Activated naive CD4-positive, alpha-beta T cell treated with Interleukin-2 at 50 U/mL for 16 hours (primary cell): ENCODE measurements at places on chromosomes 7 and 10.

DNA sequence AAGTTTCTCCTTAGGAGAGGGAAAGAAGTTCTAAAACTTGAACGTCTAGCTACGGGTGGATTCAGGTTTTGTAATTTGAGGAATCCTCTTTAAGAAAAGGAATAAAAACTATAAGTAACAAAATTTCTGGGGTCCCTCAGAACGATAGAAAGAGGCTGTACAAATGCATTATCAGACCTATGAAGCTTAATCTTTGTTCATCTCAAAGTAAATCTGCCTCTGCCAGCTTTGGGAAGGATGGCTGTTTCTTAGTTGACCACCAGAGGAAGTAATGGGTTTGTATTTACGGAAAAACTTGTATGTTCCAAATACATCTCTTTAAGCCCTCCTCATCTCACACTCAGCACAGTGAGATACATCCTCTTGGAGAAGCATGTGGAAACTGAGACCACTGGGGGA lies 864 bp downstream of the PSTK start:
- no peak for DNase-seq

GRCh38 chr10:77699080-77699645 lies 61.6 kb upstream of the KCNMA1 start:
- no peak for DNase-seq

DNA sequence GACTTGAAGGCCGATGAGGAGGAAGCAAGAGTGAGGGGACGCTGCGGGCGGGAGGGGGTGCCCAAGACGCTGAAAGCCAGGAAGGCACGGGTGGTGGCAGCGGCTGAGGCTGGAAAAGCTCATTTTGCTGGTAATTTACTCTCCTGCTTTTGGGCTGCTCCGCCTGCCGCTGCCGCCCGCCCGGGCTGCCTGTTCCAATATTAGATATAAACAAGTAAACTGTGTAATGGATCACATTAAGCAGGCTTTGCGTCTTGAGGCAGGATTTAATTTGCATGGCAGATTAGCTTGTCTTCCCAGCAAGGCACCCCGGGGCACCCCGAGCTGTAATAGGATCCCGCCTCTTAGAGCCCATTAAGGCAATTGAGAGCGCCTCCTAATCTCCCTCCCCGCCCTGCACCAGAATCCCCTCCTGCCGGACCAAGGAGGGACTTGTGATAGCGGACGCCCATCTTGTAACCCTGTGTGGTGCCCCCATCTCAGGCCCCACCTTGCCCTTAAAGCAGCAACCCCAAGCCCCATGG lies 46.1 kb upstream of the SLF2 start:
- DNase-seq = no peak

- no peak for DNase-seq
These were observed 110.7 kb downstream of the PLCE1 start for GRCh38 chr10:94104316-94105000.

DNA sequence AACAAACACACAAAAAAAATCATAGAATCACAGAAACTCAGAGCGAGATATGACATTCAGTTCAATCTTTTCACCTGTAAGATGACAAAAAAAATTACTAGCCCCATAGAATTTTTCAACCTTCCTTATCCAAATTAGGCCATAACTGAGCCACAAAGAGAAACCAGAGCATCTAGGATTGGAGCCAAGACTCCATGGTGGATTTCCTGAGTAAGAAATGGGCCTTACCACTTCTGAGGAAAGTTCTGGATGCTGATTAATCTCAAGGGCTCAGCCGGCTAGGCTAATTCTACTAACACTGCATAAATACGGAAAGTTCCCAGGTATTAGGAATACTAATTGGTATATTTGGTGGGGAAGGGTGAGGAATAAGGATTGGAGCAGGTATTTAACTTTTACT lies 16.8 kb downstream of the LIPM start:
- DNase-seq = no peak

DNA sequence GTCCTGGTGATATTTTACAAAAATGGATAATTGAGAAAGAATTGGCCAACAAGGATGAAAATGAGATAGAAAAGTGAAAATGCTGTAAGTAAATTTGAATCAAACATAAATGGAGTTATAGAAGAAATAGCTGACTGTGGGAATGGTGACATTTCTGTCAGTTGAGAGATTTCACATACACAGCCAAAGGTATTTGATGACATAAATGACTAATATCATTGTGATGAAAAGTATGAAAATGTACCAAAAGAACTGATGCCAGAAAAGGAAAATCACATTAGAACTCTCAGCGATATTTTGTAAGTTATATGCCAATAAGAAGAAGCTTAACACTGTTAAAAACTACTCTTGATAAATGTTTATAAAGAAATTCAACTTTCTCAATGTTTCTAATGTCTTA lies 54.9 kb downstream of the TFPI2 start:
- DNase-seq = no peak

DNA sequence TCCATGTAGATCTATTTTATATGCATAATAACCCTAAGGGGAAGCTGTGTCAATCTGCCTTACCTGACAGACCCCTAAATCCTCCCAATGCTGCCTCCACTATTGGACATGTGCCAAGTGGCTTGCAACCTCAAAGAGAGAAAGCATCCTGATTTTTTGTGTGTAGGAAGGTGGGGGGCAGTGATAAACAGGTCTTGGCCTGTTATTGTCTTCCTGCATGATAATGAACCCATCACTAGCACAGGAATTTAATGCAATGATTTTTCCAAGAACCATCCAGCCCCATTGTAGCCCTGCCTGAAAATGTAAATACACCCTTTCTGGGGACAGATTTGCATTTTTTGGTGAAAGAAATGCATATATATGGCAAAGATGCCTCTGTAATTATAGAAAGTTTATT lies 850.2 kb downstream of the LRMDA start:
- no peak for DNase-seq

DNA sequence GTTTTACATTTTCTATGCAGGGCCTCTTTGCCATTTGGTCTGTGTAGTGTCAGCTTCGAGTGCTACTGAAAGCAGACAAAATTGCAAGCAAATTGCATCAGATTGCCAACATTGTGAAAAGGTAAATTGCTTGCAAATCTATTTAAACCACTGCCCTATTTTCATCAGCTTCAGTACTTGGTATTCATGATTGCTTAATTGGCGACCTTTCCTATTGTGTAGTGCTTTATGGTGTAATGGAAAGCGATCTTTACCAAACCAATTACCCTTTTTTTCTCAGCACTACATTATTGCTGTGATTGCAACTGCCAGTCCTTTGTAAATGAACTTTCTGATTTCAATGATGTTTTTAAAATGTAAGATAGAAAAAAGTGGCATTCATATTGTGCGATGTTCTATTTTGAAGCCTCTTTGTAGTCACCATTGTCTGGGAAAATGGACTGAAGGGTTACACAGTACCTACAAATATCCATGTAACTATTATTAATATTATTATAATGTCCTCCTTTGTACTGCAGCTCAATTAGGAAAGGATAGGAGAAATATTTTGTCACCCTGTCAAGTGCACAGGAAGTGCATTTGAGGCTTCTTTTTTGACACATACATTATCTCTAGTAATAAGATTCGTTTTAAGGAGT lies 177.7 kb upstream of the SP8 start:
- no peak for DNase-seq

- DNase-seq = no peak
These were observed 113.8 kb downstream of the EPDR1 start for GRCh38 chr7:38034062-38034908.

GRCh38 chr10:59578741-59579140 lies 130.9 kb downstream of the SLC16A9 start:
- DNase-seq = no peak

DNA sequence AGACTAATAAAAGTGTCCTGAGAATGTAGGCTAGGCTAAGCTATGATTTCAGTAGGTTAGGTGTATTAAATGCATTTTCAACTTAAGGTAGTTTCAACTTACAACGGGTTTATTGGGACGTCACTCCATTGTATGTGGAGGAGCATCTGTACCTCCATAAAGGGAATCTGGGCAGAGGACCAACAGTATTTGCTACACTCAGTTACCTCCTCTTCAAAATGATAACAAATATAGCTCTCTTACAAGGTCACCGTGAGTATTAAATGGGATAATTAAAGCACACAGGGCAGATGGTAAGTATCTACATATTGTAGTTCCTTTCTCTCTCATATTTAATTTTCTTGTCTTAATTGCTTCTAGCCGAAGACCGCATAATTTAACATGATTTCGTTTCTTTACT lies 59.0 kb upstream of the FGL2 start:
- DNase-seq = no peak

DNA sequence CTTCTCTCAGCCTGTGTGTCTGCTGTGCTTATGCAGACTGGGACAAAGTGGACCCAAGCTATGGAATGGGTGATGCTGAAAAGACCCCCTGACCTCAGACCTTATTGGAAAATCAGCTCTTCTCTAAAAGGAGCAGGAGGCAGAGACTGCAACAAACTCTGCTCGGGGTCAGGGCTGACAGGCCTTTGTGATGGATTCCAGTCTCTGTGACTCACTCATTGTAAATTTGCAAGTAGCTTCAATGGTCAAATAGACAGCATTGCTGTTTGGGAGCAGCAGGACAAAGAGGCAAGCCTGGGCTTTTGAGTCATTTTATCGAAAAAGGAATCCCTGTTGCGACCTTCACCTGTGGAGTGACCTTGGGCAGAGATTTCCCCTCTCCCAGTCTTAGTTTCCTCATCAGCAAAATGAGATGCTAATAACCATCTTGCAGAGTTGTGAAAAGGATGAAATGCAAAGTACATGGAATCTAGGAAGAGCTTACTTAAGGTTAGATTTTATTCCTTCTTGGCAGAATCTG lies 26.1 kb upstream of the GPR26 start:
- no peak for DNase-seq

GRCh38 chr10:131363416-131363815 lies 51.9 kb upstream of the TCERG1L start:
- DNase-seq = no peak

- DNase-seq = no peak
These were observed 527 bp upstream of the BCAP29 start for GRCh38 chr7:107579554-107579884.

DNA sequence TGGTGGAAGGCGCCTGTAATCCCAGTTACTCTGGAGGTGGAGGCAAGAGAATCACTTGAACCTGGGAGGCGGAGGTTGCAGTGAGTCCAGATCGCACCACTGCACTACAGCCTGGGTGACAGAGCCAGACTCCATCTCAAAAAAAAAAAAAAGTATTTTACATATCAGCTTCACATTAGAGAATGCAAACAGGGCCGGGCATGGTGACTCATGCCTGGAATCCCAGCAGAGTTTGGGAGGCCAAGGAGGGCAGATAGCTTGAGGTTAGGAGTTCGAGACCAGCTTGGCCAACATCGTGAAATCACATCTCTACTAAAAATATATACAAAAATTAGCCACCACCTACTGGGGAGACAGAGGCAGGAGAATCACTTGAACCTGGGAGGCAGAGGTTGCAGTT lies 31.6 kb downstream of the USP54 start:
- DNase-seq = no peak

- no peak for DNase-seq
These were observed 134.5 kb downstream of the DYNC1I1 start for GRCh38 chr7:95906851-95907250.

- DNase-seq = no peak
These were observed 803 bp upstream of the STK31 start for GRCh38 chr7:23709081-23709750.

DNA sequence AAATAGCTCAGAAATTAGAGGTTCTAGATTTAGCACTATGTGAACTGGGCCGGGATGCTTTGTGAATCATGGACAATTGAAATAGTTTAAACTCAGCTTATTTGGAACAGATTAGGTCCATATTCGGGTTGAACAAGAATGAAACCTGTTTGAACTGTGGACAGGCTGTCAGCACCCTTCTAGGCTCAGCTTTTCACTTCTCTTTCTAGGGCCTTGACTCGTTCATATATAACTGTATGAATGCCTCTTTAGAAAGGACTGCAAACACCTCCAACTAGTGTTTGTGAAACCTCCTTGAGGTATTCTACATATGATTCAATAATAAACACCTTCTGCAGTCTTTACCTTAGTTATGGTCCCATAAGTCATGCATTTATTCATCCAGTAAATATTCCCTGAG lies 115.6 kb downstream of the REEP3 start:
- no peak for DNase-seq

DNA sequence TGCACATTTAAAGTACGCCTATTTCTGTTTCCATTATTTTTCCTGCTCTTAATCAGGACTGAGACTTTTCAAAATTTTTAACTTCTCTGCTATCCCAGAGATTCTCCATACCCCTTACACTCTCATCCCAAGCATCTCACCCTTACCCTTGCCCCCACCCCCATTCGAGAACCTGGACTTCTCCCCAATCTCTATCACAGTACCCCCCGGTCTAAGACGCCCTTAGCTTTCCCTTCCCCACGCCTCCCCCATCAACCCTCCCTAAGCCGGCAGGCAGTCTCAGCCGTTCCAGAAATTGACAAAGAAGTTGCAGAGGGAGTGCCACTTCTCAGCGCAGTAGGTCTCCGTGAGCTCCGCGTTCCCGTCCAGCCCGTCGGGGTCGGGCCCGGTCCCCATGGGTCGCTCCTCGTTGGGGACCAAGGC lies 1.4 kb downstream of the FGFBP3 start:
- DNase-seq = no peak

DNA sequence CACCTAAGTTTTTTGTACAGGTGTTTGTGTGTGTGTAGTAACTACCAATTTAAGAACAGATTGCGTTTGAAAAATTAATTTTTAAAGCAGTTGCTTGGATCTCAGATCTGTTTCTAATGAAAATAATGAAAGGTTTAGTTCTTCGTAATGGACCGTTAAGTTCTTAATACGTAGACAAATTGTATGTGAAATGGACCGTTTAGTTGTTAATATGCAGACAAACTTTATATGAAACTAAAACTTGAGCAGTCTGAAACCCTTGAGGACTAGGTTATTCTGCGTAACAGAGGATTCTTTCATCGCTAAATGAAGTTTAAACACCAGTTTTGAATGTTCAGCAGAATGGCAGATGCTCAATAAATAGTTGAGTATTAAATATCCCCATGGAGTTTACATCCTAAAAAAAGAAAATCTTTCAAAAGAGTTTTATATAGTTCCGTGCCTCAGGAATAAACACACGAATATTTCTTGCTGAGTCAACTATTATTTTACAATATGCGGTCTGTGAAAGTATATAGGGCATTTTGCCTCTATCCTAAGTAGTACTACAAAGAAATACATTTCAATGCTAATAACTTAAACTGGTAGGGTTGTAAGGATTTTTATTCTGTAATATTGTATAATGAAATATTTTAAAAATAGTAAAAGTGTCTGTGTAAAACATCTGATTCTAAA lies 1.2 kb downstream of the DBF4 start:
- DNase-seq = no peak

DNA sequence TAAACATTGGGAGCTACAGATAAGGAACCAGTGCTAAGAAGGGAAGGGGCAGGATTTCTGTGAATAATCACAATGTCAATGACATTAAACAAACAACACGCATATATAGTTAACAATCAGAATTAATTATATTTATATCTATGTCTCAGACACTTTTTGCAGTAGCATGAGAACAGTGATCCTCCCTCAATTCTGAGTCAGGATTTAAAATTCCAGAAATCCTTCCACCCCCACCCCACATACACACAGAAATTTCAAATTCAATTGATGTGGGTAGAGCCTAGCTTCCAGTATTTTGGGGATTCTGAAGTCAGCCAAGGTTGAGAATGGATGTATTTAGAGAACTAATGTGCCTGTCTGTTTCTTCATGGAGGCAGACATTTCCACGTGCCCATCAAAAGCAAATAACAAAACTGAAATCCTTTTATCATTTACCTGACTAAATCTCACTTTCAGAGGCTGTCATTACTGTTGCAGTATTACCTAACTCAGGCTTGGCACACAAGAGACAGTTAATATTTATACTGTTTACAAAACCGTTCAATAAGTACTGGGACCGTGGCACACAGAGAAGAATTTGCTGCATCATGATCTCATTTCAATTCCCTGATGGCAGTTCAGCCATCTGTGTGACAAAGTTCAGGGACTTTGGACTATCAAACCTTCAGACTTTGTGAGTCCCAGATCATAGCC lies 116.6 kb upstream of the PALS2 start:
- no peak for DNase-seq
